ENCODE measurements at places on chromosomes 11 and 22.

GRCh38 chr11:73372375-73372993 lies 3.7 kb upstream of the RELT start:
- DNase-seq: no peak

- DNase-seq: no peak
These were observed 66.9 kb downstream of the LRRC4C start for GRCh38 chr11:41392596-41392995.

- no peak for DNase-seq
These were observed 742.1 kb upstream of the TENM4 start for GRCh38 chr11:80182901-80183300.

DNA sequence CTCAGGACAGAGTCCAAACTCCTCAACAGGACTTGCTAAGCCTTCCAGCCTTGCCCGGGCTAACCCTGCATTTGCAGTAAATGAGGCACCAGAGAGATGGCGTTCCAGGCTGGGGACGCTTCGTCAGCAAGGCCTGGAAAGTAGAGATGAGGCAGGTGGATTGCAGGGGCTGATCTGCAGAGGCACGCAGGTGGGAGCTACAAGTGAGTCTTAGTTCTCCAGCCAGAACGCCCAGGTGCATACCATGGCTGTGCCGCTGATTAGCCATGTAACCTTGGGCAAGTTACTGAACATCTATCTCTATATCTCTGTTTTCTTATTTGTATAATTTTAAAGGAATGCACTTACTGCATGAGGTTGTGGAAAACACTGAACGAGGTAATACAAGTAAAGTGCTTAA lies 52.7 kb upstream of the BARX2 start:
- no peak for DNase-seq

- no peak for DNase-seq
These were observed 165.8 kb upstream of the NARS2 start for GRCh38 chr11:78740199-78741071.

- DNase-seq: no peak
These were observed 16.8 kb upstream of the TSPAN18 start for GRCh38 chr11:44709966-44710365.

DNA sequence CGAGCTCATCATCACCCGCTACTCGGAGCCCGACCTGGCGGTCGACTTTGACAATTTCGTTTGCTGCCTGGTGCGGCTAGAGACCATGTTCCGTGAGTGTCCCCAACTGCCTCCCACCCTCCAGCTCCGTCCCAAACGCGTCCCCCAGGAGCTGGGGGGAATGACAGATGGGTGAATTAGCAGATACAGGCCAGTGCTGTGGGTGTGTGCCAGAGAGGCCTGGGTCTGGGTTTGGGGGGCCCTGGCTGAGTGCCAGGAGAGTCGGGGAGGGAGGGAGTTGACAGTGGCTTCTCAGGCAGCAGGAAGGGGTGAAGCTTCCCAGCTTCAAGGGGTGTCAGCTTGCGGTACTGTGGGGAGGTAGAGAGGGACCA lies 28.6 kb downstream of the CAPN1 start:
- DNase-seq: no peak

GRCh38 chr11:73404048-73404447 lies 27.8 kb downstream of the RELT start:
- DNase-seq: no peak

GRCh38 chr11:77073328-77074001 lies 6.7 kb downstream of the CAPN5 start:
- DNase-seq: peak; percentile 26

DNA sequence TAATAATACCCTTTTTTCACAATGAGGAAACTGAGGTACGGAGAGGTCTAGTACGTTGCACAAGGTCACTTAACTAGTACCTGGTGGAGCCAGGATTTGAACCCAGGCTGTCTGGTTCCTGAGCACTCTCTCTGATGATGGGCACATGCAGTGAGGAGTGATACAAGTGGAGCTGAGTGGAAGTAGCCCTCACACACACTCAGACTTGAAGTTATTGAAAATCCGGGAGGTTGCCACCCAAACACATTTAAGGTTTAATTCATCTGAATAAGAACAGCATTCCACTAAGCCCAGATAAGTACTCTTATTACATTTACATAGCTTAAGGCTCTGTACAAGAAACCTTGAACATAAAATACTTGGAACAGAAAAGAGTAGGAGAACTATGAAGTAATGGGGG lies 4.8 kb downstream of the GRAP2 start:
- no peak for DNase-seq

DNA sequence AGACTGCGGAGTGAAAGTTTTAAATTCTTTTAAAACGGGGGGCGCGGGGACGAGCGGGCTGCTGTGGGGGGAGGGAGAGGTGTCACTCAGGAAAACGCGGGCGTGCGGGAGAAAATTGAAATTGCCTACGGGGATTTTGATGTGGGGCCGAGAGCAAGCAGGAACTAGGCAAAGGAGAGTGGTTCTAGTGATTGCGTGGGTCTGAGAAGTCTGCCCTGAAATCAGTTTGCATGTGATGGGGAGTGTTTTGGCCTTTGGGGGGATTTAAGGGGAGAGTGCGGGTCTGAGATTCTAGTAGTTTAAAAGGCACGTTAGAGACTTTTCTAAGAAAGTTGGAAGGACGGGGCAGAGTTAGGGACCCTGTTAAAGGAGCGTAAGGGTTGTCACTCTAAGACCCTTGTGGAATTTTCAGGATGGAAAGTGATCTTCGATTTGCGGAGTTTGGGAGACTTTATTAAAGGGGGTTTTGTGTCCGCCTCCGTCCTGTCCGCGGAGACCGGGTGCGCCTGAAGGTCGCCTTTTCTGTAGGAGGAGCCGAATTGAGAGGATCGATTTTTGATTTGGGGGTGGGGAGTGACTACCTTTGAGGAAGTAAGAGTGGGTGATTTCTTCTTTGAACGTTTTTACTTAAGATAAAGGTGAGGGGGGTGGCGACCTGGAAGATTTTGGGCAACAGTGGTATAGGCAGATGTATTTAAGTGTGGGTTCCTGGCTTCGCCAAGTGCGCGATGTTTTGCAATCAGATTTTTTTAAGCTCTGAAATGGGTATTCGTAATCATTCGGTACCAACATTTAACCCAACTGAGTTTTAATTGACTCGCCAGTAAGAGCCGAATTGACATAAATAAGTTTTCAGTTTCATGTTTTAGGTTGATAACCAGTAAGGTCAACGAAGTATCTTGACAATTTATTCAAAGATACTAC lies 1.1 kb downstream of the EED start:
- peak; percentile 31 for DNase-seq

DNA sequence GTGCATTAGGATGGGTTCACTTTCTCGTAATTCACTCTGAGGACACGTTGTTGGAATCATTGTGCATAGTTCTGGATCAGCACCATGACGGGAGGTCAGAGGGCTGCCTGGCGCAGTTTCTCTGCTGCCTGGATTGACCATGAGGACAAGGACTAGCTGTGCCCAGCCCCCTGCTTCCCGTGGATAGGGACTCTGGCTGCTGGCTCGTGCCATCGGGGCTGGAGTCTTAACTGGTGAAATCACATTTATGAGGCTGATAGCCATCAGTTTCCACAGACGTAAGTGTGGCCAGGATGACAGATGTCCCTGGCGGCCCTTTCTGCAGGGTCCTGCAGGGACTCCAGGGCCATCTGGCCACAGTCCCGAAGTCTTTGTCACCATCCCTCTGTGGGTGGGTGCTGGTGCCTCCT lies 24.1 kb upstream of the GRAMD4 start:
- DNase-seq: no peak

- DNase-seq: no peak
These were observed 74.6 kb downstream of the AASDHPPT start for GRCh38 chr11:106152013-106152412.

DNA sequence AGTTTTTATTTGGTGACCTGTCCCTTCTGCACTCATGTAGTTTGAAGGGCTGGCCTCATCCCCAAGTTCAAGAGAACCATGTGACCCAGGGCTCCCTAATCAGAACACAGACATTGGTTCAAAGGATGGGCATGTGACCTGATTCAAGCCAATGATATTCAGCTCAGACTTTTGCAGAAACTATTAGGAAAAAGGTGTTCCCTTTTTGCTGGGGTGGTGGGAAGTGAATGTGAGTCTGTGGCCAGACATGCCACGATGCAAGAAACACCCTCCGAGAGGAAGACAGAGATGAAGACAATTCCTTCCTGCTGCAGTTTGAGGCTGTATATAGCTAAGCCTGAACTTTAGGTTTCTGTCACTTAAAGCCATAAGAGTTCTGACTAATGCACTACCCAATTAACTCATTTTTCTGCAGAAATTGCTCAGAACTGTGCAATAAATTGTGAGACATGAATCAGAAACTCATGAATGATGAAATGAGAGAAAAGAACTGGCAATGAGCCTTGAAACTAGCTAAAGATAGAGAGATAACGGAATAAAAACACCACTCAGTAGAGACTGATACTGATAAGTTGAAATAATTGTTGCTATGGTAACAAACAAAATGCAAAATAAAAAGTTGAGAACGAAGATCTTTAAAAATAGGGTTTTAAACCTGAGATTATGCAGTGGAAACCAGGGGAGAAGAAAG lies 9.2 kb upstream of the MAPK1 start:
- no peak for DNase-seq

GRCh38 chr11:47913529-47914244 lies 65.5 kb upstream of the NUP160 start:
- no peak for DNase-seq

DNA sequence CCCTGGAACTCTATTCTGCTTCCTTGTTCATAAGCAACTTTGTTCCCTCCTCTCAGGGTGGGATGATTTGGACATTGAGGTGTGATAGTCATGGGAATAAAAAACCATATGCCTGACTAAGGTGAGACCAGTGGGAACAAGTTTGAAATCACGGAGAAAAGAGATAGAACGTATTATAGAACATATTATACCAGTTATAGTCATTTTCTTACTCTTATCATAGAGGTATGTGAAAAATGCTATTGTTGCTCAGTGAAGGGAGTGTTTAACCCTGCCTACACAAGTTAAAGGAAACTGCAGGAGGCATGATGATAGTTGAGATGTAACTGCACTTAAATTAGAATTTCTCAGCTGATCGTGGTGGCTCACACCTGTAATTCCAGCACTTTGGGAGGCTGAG lies 15.5 kb downstream of the OR6Q1 start:
- DNase-seq: no peak

- no peak for DNase-seq
These were observed 27.6 kb downstream of the USH1C start for GRCh38 chr11:17516551-17517150.

DNA sequence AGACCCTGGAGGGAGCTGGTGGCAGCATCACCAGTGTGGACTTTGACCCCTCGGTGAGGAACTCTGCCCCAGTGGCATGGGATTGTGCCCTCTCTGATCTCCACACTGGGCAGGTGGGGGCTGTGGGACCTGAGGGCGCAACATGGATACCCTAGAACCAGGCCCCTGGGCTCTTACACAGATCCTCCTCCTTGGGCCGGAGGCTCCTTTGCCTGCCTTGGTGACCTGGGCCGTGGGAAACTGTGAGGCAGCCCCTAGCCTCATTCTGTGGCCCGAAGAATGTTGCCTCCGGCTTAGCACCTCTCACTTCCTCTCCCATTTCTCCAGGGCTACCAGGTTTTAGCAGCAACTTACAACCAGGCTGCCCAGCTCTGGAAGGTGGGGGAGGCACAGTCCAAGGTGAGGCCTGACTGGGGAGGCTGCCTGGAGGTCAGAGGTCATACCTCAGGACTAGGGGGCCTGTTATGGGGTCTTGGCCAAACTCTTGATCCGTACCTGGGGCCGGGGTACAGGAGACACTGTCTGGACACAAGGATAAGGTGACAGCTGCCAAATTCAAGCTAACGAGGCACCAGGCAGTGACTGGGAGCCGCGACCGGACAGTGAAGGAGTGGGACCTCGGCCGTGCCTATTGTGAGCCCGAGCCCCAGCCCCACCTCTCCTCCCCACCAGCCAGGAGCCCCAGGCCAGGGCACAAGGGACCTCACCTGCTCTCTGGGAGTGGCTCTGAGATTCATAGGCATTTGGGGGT lies 12.2 kb downstream of the ATG16L2 start:
- no peak for DNase-seq

- DNase-seq: no peak
These were observed 3.0 kb downstream of the LRP5 start for GRCh38 chr11:68315171-68315920.

DNA sequence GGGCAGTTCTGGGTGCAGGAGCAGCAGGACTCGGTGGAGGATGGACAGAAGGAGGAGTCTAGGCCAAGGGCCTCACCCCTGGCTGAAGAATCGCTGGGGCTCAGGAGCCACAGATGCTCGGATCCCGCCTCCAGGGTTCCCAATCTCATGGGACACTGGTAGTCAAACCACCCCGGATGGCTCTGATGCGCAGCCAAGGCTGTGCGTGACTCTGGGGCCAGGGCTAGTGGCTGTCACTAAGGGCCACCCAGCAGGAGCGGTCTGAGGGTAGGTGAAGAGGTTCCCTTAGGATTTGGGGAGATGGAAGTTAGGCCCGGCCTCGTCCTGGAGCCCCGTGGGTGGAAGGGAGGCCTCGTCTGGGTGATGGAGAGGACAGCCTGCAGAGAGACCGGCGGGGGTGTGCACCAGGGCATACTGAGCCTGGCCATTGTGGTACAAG lies 300.6 kb downstream of the TBC1D22A start:
- no peak for DNase-seq

- no peak for DNase-seq
These were observed 583.9 kb upstream of the LRRC4C start for GRCh38 chr11:42043312-42043711.

DNA sequence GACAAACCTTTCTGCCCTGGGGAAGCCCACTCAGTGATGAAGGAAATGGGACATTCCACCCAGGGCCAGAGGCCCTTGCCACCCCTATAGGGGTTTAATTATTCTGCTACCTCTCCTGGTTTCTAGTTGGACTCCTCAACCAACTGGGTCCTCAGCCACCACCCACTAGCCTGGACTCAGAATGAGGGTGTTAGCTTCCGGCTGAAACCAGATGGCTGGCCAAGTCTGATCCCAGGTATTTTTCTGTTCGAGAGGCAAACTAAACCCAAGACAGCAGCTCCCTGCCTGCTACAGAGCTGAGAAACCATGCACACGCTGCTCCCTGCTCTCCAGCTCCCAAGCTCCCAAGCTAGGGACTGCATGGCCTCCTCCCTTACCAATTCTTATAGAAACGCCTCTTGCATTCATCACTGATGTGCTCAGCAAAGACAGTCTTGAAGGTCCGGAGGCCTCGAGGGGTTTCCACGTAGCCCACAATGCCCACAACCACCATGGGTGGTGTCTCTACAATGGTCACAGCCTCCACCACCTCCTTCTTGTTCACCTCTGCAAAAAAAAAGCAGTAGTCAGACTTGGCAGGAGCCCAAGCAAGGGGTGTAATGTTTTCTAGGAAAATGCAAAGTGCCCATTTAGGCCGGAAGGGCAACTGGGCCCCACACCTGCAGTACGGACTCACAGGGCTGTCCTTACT lies 2.2 kb downstream of the RPL3 start:
- DNase-seq: no peak

- peak; percentile 76 for DNase-seq
These were observed 72.1 kb downstream of the LRRC32 start for GRCh38 chr11:76598426-76598839.

GRCh38 chr11:132742929-132743328 lies 789.4 kb downstream of the OPCML start:
- no peak for DNase-seq

- no peak for DNase-seq
These were observed 14.0 kb upstream of the EHD1 start for GRCh38 chr11:64892411-64892831.
